ENCODE measurements at places on chromosomes 7 and 10.

GRCh38 chr7:84790882-84791281 lies 396.0 kb downstream of the SEMA3D start:
- DNase-seq: no peak

GRCh38 chr7:113197274-113197673 lies 78.9 kb upstream of the SMIM30 start:
- DNase-seq: no peak

DNA sequence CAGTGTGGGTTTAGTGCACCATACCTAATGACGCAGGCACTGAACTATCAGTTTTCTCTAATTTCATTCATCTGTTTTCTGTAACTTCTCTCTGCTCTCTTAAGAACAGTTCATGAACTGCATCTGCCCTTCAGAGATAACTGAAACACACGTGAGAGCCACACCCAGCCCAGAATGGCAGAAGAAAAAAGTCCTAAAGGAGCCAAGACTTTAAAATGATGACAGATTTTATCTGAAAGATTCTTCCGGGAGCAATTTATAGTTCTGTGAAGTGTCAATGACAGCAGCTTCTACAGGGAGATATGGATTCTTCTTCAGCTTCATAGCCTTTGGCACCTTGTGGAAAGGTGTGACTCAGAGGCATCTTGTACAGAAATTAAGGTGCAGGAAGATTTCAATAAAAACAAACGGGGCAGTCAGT lies 211.5 kb upstream of the SLC26A5 start:
- no peak for DNase-seq

DNA sequence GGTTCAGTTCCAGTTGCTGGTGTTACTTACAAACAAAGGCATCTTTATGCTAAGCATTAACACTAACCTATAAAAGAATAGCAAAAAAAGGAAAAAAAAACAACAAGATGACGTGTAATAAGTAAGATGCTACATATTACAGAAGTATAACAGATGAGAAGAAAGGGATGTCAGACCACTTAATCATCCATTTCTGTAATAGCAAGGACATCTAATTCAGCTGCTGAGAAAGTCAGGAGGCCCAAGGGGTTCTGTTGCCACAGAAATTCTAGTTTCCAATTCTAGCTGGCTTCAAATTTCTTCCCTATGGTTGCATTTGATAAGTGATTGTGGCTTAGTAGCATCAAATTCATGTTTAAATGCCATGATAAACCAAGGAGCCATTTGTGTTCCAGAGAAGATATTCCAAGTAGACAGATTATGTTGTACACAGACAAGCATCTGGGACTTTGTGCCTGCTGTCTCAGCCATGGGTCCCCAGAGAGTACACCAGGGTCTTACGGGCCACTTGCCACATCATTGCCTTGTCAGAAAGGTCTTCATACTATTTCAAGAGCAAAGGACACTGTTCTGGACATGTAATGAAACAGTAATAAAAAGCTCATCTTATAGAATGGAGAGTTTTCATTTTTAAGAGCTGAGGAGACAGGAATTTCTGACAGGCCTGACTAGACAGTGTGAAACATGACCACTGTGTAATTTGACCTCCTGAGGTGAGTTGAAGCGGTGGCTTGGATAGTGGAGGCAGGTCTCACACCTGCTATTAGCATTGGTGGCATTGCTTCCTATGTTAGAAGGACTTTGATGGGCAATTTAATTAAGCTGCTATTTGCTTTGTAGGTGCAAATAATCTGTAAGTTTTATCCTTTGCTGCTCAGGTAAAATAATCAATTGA lies 4.2 kb upstream of the ASB4 start:
- no peak for DNase-seq

GRCh38 chr7:130141161-130141883 lies 63.9 kb downstream of the TMEM209 start:
- peak; percentile 57 for DNase-seq
